T1000 (cell line): ENCODE measurements at places on chromosomes 2 and 18.

- DNase-seq = no peak
Measured at GRCh38 chr2:226763320-226763719, 36.3 kb downstream of the IRS1 start.

DNA sequence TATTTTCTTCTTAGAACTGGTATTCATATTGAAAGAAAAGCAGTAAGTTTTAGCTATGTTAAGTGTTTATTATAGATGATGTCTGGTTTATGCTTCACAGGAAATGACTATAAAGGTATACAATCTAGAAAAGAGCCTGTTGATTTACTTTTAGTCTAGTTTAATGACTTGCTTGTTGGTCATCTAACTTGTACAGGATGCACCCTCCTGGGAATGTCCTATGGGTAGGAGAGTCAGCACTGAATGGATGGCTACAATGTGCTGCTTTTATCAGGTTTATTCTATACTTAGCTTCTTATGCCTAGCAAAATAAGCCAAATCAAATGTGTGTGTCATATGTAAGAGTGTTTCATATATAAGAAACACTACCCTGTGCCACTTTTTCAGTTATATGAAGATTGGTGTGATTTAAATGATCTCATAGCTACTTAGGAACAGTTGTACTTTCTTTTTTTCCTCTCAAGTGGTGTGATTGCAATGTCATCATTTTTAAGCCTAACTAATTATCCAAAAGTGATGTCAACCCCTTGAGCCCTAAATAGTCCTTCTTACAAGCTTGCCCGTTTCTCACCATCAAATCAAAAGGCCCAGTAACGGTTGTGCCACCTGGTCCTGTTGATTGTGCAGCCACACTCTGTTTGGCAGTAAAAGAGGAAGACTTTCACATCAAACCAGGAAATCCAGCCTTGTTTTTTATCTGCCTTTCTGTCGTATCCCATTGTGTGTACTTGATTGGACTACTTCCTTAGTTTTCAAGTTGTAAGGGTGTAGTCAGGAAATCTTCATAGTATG, 176.0 kb downstream of the DIS3L2 start:
- DNase-seq = no peak

DNA sequence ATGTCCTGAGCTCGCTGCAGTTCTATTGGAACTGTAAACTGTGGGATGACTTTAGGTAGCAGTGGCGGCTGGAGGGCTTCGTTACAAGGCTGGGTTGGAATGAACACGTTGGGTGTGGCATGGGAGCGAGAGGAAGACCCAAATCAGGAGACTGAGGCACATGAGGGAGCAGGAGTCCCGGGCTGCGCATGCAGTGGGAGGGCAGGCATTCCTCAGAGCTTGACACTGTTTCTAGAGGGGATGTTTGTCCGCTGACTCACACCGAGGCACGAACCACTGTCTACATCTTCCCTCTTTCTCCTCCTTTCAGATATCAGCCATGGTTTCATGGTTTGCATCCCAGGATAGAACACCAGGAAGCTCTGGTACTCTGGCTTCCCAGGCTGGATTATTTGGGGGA, 40.6 kb upstream of the LAMA1 start:
- no peak for DNase-seq

DNA sequence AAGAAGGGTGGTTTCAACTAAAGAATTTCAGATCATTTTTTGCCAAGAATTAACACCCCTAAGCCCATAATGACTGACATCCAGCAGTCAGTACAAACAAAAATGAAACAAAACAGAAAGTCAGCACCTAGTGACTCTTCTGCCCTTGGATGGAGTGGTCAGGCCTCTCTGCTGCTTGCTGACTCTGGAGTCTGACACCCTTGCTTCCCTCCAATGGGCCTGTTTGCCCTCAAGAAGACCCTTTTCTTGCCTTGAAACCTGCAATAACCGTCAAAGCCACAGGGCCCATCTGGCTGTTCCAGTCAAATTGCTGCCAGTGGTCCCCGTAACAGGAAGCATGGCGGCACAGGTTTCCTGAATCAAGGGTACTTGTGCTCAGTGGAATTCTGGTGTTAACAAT, 27.2 kb upstream of the CYTIP start:
- DNase-seq = no peak

DNA sequence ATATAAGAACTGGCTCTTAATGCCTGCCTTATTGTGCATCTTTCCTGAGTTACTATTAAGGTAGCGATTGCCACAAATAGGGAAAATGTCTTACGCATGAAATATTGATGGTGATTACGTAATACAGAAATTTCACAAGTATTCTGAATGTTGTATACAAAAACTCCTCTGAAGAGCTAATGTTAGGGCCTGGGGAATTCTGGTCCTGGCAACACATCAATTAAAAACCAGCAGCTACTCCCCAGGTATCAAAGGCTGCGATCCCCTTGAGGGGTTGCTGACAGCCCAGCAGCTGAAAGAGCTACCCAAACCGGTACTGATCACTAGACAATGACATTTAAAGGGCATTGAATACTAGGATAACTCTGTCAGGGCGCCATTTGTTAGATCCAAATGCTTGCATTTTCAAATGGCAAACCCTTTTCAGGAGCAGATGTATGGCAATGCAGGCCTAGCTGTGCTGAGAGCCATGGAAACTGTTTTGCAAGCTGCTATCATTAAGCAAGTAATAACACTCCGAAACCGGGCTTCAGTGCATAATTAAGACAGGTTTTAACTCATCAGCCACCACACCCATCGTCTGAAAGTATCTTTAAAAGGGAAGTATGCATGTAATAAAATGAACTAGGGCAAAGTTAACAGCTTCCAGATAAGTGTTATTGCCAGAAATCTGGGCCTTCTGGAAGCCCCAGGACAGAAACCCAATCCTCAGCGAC, 78.4 kb downstream of the CLHC1 start:
- DNase-seq = no peak

DNA sequence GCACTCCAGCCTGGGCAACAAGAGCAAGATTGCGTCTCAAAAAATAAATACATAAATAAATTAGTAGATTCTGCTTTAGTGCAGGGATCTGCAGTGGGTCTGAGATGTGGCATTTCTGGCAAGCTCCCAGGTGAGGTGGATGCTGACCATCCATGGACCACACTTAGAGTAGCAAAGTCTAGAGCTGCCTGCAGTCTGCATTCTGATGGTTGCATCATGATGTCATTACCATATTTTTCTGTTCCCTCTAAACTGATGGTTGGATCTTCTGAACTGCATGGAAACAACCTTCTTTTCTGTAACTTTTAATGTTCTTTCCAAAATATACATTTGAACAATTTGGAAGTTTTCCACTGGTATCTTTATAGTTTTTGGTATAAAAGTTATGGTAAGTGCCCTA, 42.9 kb downstream of the MYL12B start:
- DNase-seq = no peak

DNA sequence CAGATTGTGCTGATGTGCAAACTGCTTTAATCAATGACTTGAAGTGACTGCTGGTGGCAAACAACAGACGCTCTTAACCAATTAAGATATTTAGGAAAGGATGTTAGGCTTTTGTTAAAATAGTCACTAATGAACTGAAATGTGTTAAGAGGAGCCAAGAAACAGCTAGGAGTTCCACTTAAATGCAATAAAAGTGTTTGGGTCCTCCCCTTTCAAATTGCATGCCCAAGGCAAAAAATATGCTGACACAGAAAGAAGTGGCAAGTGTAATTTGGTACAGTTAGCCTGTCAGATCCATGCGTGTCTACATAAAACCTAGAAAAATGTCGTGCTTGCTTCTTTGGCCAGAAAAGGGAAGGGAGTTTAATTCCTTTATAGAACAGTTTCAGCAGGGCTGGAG, 61.9 kb downstream of the XRCC5 start:
- DNase-seq = no peak

GRCh38 chr2:238351315-238351714, 31.0 kb downstream of the TRAF3IP1 start:
- no peak for DNase-seq

DNA sequence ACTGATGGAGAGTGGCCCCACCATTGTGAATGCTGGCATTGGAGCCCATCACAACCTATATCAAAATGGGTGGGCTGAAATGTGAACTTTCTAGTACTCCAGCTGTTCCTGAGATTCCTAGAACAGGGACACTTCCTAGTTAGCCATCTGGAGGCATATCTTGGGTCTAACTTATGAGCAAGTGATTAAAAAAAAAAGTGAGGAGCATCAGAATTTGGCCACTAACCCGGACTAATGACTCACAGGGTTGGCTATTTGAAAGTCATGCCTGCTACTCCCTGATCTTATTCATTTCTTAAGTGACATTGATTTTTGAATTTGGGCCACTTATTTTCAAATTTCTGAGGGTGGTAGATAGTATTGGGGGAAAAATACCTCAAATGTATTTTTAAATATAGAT, 216.6 kb downstream of the HRH4 start:
- DNase-seq = no peak

DNA sequence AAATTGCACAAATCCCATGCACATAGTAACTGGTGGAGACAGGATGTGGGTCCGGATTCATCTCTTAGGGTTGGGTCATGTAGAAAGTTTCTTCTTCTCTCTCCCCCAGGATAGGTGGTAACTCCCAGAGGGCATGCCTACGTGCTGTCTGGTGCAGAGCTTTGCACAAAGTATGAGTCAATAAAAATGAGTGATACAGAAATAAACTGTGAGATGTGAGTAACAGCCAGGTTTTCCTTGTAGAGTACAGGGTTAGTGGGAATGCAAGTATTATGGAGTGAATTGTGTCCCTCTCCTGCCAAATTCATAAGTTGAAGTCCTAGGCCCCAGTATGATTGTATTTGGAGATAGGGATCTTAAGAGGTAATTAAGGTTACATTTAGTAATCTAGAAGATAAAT, 289.4 kb downstream of the ALK start:
- no peak for DNase-seq

- DNase-seq = no peak
Measured at GRCh38 chr18:11324956-11325882, 175.8 kb upstream of the PIEZO2 start.

DNA sequence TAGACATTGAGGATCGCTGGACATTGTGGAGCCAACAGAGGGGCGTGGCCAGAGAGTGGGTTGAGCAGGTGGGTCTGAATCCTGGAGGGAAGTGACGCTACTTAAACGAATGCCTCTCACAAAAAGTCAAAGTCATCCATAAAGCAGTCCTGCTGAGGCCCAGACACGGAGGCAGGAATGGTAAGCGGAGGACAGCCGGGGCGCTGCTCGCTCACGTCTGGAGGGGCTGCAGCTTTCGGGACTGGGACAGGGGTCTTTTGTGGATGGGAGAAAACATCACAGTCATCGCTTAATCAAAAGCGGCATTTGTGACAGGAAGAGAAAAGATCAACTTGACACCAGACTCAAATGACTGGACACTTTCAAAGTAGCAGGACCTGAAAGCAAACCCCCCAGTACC, 88.4 kb downstream of the PTGR3 start:
- no peak for DNase-seq

GRCh38 chr2:12965540-12966269, 249.0 kb downstream of the TRIB2 start:
- DNase-seq = no peak

DNA sequence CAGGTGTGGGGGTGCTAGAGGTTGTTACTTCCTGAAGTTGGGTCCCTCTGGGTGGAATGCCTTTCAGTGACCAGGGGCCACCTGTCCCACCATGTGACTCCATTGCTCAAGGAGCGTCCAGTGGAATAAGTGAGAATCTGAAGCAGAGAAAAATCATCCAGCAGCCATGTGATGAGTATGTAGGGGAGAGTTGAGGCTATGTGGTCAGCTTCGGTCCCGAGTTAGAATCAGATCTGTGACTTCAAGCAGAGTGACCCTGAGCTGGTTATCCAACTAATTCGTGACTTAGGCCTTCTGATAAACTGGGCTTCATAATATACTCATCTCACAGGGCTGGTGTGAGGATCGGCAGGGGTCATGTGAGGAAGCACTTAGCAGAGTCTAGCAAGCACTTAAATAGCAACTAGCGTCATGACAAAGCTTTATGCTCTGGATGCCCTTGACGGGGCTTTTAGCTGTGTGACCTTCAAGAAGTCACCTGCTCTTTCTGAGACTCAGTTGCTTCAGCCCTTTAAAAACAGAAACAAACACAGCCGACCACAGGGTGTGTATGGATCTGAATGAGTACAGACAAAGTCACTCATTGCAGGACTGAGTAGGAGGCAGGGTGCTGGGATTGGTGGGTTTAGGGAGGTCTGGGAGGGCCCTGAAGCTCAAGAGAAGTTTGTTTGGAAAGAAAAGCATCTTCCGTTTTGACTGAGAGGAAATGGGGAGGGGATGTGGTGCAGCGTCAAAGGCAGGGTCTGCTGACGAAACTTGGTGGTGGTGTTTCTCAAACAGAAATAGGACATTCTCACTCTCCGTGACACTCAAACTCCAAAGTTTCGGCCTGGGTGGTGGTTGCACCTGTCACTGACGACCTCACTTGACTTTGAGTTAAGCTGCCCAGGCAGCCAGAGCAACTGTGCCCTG, 264.0 kb upstream of the CXCR4 start:
- no peak for DNase-seq

DNA sequence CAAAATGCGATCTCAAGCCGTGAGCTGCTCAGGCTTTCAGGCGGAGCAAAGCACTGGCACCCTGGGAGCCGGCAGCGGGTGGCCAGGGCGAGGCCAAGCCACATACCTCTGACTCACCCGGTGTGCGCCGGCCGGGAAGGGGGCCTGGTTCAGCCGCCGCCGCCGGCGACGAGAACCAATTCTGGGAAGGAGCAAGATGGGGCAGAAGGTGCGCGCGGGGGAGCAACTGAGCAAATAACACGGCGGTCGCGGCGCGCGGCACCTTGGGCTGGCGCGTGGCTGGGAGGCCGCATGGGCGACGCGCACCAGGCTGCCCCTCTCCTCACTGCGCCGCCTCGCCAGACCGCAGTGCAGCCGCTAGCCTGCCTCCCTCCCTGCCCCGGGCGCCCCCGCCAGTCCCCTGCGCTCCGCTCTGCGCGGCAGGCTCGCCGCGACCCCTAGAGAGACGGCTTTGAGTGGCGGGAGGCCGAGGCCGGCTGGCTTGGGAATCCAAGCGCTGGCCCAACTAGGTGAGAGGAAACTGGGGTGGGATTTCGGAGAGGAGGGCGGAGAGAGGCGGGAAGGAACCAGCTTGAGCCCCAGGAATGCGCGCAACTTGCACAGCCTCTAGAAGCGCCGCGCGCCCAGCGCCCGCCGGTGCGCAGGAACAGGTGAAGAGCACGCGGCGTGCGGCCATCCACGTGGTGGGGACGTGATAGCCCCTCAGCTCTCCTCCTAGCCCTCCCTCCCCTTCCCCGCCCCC, 3.2 kb downstream of the NRP2 start:
- DNase-seq = peak; percentile 47

- DNase-seq = no peak
Measured at GRCh38 chr2:86036669-86037138, 69.0 kb downstream of the POLR1A start.

DNA sequence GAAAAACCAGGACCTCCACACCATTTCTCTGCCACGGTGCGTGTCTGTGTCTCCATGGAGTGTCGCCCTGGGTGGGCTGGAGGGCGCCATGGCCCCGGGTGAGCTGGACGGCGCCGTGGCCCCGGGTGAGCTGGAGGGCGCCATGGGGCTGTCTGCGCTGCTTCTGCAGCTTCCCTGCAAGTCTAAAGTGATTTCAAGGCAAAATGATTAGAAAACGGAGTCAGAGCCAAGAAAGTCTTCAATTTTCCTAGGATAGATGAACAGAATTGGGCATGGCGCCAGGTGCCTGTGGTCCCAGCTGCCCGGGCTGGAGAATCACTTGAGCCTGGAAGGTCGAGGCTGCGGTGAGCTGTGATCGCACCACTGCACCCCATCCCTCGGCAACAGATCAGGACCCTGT, 27.7 kb upstream of the NFATC1 start:
- DNase-seq = no peak

GRCh38 chr2:75367401-75367800, 168.1 kb upstream of the TACR1 start:
- DNase-seq = no peak

GRCh38 chr2:200373973-200374416, 67.5 kb downstream of the SPATS2L start:
- DNase-seq = no peak

GRCh38 chr2:236075802-236076201, 92.4 kb downstream of the GBX2 start:
- no peak for DNase-seq
